ENCODE measurements at places on chromosomes 12 and 14.

- DNase-seq = no peak
These were observed 41.5 kb upstream of the CCDC60 start for GRCh38 chr12:119292893-119293630.

- peak; percentile 48 for DNase-seq
These were observed at the start of gene PPM1H for GRCh38 chr12:62934799-62935674. PPM1H (minus strand) TSS chr12:62935150; CDS start chr12:62934736, 414 bp downstream.

- DNase-seq = no peak
These were observed 72.5 kb downstream of the HMGA2 start for GRCh38 chr12:65896743-65897142.

DNA sequence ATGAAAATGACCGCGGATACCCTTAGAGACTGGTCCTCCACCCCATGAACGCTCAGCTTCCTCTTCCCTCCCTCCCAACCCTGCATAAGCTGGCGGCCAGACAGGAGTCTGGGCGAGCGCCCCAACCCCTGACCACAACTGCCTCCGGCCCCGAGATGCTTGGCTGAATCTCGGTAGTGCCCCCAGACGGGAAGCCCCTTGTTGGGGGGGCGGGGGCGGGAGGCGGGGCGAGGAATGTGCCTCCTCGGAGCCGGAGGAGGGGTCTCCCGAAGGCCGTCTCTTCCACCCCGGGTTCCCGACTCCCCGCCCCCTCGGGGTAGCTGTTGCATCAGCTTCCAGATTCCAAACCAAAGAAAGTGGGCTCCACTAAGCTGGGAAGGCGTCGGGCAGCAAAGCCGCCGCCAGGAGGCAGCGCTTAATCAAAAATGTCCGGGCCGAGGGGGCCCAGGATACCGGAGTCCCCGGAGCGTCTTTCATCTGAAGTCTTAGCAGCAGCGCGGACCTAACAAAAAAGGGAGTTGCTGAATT lies 7.1 kb upstream of the MRPL52 start:
- DNase-seq = peak; percentile 85

- no peak for DNase-seq
These were observed 92.7 kb downstream of the NCOR2 start for GRCh38 chr12:124474709-124475108.

- no peak for DNase-seq
These were observed 1003.7 kb downstream of the GALC start for GRCh38 chr14:86989285-86989684.

- no peak for DNase-seq
These were observed 27.0 kb downstream of the DYNC1H1 start for GRCh38 chr14:101991352-101991751.

DNA sequence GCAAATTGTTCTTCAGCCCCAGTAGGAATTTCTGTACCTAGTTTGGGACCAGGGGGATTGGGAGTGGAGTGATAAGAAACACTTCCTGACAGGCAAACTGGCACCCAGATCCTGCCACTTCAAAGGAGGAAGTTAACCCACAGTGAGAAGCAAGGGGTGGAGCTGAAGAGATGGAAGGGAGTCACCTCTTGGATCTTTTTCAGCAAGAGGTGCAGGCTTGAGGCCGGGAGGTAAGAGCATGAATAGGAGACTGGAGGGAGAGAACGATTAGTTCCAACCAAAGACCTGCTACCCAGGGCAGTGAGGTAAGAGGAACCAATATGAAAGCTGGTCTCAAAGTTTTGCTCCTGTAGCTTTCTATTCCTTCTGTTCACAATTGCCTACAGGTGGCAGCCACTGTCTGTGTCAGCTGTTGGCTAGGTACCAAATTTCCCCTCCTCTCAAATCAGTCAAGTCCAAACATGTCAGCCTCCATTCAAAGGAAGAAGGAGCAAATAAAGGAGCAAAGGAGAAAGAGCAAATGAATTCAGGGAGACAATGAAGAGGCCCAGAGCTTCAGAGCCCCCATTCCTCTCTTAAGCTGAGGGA lies 14.9 kb upstream of the TAC3 start:
- peak; percentile 81 for DNase-seq

- DNase-seq = peak; percentile 93
These were observed 65.6 kb upstream of the PTGR2 start for GRCh38 chr14:73785834-73786635.

DNA sequence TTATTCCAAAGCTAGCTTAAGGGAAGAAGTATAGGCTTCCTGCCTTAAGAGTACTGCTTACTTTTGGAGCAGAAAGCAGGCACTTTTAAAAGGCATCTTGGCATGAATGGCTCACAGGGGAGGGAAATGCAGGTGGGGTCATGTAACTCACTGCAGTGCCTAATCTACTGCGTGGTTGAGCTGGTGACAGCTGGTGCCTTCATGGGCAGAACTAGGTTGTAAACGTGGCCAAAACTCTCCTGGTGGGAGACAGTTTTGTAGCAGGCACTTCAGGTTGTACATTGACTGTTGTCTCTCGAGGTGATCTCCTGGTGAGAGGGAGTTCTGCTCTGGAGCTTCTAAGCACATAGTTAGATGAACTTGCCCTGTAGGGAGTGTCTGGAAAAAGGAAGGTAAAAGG lies 962.5 kb downstream of the DIO2 start:
- DNase-seq = no peak

- DNase-seq = no peak
These were observed 9.8 kb downstream of the BCL11B start for GRCh38 chr14:99261912-99262787.

- DNase-seq = no peak
These were observed 636.6 kb downstream of the FLRT2 start for GRCh38 chr14:86166541-86166940.

DNA sequence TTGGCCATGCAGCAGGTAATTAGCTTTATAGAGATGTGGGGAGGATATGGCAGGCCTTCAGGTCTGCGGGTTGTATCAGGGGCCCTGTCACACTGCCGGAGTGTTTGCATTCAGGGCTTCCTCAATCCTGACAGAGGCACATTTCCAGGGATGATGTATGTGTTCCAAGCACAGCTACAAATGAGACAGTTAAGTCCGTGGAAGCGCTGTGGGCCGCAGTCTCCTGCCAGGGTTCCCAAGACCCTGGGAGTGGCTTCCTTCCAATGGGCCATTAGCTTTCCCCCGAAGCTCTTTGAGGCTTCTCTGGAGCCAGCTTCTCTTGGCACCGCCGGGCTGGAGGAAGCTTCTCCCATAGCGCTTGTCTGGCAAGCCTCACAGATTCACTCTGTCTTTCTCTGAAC lies 1524.7 kb upstream of the TMEM132C start:
- no peak for DNase-seq

DNA sequence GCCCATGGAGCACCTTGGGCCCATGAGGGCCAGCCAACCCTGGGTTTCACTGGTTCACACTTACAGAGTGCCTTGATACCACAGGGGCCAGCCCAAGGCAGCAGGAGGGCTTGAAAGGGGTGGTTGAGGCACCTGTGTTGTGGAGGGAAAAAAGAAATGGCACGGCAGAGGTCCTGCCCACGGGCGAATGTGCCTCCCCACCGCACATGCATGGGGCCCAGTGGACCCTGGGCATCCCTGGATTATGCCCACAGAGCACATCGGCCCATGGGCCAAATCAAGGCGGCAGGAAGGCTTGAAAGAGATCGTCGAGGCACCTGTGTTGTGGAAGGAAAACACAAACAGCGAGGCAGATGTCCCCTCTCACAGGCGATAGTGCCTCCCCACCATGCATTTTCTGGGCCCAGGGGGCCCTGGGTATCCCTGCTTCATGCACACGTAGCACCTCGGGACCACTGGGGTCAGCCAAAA lies 378.1 kb downstream of the ALG10 start:
- no peak for DNase-seq

GRCh38 chr14:75182821-75183220 lies 6.4 kb upstream of the TMED10 start:
- DNase-seq = peak; percentile 71

DNA sequence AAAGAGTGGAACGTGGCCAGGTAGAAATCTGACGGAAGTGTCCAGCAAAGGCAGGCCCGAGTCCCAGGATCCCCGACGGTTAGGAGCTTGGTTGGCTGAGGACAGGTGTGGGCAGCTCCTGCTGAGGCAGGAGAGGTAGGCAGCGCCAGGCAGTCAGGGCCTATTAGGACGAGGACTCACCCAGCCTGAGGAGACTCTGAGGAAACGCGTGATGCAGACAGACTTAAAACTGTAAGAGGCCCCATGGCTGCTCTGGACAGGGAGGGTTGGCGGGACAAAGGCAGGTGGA lies 255.7 kb upstream of the SFSWAP start:
- no peak for DNase-seq

DNA sequence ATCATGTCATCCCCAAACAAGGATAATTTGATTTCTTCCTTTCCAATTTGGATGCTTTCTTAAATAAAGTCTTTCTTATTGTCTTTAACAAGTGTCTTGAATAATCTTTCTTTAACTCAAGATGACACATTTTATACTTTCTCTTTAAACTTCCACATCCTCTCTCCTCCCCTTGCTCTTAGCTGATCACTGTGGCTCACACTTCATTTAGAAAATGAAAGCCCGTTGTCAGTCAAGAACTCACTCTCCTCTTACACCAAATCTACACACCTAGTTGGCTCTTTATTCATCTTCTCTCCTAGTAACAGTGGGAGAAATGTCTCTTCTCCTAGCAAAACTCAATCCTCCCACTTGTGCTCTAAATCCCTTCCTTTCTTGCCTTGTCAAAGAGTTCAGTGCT lies 10.4 kb upstream of the RMST start:
- no peak for DNase-seq

Measured in MCF 10A (cell line).